Stimulated activated CD4-positive, alpha-beta T cell treated with anti-CD3 and anti-CD28 coated beads, TNF-alpha, amount 100 ng/mL, for 1 hour (primary cell): ENCODE measurements at places on chromosomes 5 and 9.

DNA sequence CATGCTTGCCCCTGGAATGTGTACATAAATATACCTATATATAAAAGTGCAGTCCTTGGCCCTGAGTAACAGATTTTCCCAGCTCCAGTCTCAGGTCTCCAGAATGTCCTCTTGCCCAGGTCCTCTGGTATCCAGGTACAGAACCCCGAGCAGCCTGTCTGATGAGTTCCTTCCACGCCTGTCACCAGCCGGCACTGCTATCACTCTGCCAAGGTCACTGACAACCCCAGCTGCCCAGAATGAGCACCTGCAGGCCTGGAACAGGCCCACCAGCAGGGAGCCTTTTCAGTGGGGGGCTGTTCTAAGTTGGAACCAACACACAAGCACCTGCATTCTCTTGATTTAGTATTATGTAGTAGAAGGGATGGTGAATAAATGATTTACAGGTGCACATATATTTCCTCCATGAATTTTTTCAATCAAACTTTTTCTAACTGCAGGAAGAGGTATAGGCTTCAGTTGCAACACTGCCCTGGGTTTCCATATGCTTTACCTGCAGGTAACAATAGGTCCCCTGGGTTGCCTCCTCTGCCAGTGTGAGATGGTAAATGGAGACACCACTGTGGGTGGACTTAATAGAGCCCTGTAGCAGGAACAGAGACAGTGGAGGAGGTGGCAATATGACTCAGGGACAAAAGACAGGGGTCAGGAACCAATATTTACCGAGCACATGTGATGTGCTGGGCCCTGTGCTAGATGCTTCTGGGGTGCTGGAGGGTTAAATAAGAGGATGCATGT lies 291.9 kb downstream of the SPOCK1 start:
- no peak for DNase-seq

DNA sequence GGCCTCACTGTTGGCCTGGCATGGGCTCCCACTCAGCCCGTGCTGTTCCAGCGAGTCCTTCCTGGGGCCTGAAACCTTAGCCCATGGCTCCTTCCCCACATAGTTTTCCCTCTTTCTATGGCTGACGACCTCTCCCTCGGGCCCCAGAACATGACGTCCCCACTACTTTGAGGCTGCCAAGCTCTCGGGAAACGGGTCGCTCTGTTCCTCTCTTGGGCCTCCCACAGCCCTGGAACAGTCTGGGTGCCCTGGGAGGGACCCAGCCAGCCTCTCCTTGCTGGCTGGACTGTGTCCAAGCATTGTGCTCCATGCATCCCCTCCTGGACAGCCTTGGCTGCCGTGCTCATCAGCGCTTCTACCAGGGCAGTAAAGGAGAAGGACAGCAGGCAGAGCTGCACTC lies 118.3 kb downstream of the SYK start:
- DNase-seq: no peak

DNA sequence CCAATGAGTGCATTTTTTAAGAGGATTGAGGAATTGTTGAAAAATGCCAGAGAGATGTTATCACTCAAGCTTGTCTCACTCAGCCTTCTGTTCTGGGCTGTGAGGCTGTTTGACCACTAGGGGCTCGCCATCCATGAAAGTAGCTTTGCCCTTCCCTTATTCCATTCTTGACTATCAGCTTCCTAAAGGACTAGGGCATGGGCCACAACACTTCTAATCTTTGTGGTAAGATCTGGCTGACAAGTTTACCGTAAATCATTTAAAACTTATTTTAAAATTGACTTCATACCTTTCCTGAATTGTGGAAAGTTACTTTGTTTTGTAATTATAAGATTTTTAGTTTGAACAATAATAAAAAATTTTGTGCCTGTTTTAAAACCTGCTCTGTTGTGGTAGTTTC lies 49.5 kb downstream of the TJP2 start:
- DNase-seq: no peak

DNA sequence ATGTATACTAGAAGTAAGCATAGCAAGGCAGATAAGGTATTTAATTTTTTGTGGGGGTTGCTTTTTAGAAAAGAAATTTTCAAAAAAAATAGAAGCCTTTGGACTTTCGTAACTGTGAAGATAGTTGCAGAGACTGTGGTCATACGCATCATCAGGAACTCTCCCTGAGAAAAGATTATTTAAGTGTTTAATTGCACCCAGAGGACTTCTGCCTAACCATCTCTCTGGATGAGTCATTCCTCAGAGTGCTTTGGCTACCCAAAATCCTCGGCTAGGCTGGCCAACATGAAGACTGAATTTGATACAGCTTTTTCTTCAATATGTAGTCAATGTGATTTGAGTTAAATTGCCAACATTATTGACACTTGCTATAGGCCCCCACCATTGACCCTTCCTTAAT lies 296.4 kb downstream of the TLR4 start:
- no peak for DNase-seq

GRCh38 chr5:133287500-133287899 lies 235.7 kb downstream of the HSPA4 start:
- no peak for DNase-seq

GRCh38 chr5:16978296-16978695 lies 42.2 kb upstream of the MYO10 start:
- no peak for DNase-seq

DNA sequence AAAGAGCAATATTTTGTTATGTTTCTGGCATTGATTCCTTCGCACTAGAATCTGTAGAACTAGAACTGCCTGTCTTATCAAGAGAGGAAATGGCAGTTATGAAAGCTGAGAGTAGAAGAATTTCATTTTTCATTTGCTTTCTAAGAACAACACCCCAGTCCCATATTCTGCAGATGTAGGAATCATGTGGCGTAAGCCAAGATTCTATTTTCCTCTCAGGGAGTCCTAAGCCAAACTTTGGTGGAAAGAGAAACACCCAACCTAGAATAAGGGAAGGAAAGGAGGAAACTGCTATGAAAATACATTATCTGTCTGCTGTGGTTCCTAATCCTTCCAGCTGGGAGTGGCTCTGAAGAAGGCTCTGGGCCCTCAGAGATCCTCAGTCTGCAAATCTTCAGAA lies 1176.9 kb upstream of the C9orf72 start:
- no peak for DNase-seq

GRCh38 chr9:18018221-18018620 lies 439.4 kb downstream of the SH3GL2 start:
- DNase-seq: no peak

GRCh38 chr5:138623053-138623452 lies 47.9 kb upstream of the HSPA9 start:
- DNase-seq: no peak

DNA sequence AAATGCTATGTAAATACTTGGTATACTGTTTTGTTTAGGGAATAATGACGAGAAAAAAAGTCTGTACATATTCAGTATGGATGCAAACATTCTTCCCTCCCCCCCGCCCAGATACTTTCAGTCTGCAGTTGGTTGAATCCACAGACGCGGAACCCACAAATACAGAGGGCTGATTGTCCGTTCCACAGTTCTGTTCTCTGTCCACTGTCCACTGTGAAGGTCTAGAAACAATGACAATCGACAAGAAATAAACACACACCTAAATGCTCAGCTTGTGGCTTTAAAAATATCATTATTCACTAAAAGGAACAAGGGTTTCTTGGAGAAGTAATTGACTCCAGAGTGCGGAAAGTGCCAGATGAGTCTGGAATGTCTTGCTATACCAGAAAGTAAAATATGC lies 109.1 kb downstream of the TMEM161B start:
- DNase-seq: no peak

DNA sequence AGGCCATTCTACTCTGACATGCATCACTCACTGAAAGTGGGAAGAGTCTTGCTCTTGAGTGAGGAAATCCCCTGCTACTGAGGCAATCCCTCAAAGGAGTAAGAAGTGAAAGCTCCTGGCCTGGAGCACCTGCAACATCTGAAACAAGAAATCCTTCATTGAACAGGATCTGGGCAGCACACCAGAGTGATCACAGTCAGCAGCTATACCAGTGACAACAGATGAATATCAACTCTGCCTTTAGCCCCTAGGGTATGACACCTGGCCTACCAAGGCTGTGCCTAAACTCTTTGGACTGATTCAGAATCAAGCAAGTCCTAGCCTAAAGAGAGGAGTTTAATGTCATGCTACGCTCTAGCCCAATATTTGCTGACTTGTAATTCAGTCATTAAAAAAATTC lies 156.2 kb upstream of the CCDC152 start:
- no peak for DNase-seq

- DNase-seq: no peak
These were observed 6.6 kb downstream of the PCDH12 start for GRCh38 chr5:141951332-141951781.

GRCh38 chr5:19927170-19927569 lies 60.8 kb downstream of the CDH18 start:
- no peak for DNase-seq

- DNase-seq: no peak
These were observed 108.1 kb downstream of the TMEM174 start for GRCh38 chr5:73280821-73281746.

DNA sequence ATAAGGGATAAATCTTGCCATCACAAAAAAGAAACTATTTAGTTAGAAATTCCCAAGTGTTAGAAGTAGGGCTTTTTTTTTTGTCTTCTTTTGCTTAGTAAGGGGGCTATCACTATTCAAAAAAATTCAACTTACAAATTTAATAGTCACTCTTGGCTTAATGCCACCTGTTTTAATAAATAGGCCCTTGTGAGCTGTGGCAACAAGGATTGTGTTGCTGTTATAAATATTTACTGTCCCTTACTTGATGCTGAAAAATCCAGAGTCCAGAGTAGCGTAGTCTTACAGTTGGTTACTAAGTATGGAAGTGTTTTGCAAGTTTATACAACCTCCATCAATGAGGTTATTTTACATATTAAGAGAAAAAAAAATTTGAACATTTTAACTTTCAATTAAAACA lies 21.4 kb upstream of the CEP78 start:
- no peak for DNase-seq

DNA sequence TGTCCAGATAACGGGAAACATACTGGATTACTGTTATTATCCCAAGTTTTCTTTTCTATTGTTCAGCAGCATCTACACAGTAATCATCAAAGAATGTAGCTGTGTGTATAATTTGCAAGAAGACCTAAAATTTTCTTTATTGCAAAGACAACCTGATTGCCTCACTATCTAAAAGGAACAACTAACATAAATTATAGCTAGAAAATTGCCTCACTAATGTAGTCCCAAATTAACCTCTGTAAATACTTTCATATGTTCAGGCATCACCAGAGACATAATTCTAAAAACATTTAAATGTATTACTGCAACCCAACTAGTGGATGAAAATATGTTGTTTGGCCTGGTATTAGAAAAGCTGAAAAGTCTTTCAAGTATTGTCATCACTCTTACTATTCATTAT lies 275.4 kb downstream of the CDH12 start:
- DNase-seq: no peak

DNA sequence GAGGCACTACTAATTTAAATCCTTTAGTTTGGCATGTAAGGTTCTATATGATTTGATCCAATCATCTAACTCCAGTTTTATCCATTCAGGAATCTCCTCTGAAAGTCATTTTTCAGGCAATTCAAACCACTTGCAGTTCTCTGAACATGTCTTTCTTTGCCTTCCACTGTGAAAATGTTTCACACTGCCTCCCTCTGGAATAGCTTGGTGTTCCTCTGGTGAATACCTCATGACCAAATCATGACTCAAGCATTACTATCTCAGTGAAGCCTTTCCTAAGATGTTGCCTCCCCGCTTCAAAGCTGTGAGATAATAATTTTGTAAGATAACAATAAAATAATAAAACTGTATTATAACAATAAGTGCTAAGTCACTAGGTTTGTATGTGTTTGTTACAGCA lies 981.1 kb downstream of the DTWD2 start:
- no peak for DNase-seq

- DNase-seq: no peak
These were observed 10.5 kb upstream of the LHFPL2 start for GRCh38 chr5:78659114-78659513.

DNA sequence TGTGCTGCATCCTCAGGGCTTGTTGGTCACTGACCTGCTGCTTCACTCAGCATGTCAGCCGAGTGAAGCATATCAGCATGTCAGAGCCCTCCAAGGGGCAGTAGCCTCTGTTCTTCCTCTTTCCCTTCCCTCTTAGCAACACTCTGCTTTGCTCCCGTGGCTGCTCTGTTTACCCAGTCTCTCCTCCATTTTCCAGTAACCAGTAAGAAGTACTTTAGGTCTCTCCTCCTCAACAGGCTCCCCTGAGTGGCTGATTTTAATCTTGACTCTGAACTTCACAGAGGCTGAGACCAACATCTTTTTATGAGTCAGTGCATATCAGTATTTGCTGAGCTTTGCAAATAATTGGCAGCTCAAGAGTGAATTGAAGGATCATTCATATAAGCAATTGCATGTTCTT lies 18.6 kb upstream of the ADRB2 start:
- DNase-seq: no peak

DNA sequence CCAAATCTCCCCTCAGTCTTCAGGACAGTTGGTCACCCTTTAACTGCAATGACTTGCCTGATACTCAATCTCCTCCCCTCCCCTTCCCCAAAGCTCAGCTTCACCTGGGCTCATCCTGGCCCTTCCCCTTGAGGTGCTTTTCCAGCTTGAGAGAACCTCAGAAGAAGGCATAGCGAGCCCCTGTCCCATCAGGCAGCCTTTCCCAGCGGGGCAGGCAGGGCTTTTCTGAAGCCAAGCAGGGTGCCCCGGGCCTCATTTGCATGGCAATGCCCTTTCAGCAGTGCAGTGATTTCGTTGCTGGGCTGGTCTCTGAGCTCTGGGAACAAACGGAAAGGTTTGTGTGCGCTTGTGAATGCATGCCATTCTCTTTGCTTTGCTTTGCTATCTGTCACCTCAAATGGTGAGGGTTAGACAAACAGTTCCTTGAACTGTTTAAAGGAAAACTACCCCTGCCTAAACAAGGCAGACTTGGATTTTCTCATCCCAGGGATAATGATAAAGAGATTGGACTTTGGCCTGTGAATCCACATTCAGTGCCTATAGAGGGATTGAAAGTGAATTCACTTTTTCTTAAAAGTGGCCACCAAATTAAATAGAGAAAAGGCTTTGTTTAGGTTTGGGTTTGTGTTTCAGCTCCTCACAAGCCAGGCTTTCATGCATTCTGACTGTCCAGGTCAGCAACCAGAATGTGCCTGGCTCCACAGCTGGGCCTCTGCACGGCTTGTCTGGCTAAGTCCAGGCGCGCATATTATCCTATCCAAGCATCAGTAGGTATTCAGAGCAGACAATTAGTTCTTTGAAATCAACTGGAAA lies 165.3 kb downstream of the ZNF608 start:
- DNase-seq: no peak

DNA sequence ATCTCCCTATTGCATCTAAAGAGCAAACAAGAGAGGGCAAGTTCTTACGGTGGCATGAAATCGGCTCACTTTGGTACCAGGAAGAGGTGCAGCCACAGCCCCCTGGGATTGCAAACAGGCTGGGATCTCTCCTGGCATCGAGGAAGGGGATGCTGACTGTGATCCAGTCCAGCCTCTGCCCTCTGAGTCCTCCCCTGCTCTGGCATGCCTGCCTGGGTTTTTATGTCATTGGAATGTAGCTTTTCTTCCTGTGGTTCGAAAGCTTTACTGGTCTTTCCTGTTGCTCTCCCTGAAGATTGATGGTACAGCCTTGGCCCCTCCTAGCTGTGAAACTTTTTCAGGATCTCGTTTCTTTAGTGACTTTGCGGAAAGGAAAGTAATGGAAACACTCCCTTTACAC lies 6.6 kb downstream of the SLC46A2 start:
- no peak for DNase-seq

- no peak for DNase-seq
These were observed 323.0 kb downstream of the ANXA1 start for GRCh38 chr9:73474625-73475024.

- no peak for DNase-seq
These were observed 164.1 kb upstream of the SEMA6A start for GRCh38 chr5:116738615-116739261.
